ENCODE measurements at places on chromosomes 5 and 9.

DNA sequence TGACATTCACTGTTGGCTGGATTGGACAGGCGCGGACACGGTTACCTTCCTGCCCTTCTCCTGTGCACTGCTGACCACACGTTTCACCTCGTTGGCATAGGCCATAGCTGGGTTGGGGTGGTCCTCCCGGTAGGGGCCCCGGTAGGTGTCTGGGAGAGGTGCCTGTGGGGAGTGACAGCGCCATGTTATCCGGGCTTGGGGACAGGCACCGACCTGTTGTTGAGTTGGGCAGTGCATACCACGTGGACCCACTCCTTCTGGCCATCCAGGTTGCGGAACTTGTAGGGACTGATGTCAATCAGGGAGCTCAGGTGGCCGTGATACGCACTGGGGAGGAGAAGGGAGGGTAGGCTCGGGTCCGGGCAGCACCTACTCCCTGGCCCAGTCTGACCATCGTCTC lies 8.2 kb downstream of the PHYKPL start:
- DNase-seq, result no peak

DNA sequence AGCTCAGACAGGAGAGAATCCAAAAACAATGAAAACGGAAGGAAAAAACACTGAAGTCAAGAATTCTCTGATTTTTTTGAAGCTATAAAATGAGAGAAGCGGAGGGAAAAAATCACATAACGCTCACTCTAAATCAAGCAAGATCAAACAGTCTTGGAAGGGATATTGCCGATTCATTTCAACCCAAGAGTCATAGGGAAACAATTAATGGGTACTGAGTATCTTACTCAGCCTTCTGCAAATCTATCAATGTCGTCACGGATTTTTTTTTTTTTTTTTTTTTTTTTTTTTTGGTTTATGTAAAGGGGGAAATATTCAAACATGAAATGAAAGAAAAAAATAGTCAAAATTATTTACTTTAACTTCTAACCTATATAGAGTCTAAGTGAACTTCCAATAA lies 9.5 kb downstream of the MEF2C start:
- no peak for DNase-seq

GRCh38 chr9:134221273-134222017 lies 57.1 kb upstream of the RNU6ATAC start:
- no peak for DNase-seq

DNA sequence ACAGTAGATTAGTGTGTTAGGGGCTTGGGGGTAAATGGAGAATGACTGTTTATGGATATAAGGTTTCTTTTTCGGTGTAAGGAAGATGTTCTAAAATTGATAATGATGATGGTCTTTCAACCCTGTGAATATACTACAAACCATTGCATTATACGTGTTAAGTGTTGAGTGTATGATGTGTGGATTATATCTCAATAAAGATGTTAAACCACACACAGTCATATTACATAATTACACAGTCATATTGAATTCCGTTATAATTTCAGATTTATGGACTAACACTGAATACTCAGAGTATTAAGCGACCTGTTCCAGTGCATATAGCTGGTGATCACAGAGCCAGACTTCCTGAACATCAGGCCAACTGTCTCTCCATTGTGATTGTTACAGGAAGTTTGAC lies 68.1 kb downstream of the F2RL2 start:
- DNase-seq, result no peak

DNA sequence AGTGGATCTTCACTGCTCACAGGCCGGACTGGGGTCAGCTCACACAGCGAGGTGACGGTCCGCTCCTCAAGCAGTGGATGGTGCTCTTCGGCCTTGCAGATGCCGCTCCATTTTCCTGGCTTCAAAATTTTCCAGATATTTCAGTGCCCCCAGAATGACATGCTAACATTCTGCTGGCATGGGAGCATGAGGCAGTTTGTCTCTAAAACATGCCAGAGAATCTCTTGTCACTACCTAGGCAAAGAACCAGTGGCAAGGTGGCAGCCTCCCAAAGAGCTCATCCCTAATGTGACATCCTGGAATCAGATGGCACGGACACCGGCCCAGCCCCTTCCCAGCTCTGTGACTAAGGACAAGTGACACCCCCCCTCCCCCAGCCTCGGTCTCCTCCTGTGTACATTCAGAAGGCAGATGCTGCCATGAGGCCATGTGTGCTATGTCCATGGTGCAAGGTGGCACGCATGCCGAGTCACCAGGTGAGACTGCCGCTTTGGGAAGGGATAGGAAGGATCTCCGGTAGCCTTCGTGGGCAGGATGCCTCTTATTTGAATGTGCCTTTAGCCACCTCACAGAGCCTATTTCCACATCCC lies 2.7 kb downstream of the S1PR3 start:
- DNase-seq, result no peak

DNA sequence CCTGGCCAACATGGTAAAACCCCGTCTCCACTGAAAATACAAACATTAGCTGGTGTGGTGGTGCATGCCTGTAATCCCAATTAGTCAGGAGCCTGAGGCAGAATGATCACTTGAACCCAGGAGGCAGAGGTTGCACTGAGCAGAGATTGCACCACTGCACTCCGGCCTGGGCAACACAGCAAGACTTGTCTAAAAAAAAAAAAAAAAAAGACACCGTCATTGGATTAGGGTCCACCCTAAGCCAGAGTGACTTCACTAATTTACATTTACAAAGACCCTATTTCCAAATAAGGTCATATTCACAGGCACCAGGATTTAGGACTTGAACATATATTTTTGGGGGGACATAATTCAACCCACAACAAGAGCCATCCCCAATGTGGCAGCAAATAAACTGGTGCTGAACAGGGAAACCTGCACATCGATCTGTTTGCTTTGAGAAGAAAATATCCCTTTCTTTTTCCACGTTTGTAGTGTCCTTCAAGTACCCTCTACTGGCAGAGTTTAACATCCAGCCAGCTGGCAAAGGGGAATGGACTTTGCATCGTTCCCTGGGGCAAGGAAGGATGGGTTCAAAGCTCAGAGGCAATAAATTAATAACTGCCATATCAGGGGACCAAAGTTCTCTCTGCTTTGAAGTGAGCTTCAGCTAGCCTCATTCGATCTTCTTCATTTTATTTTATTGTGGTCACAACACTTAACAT lies 3.7 kb upstream of the DNAJC25 start:
- no peak for DNase-seq

GRCh38 chr5:129110742-129111141 lies 16.2 kb downstream of the ISOC1 start:
- DNase-seq, result no peak

GRCh38 chr9:128160603-128160987 lies 530 bp downstream of the BBLN start:
- peak; percentile 18 for DNase-seq

- no peak for DNase-seq
Measured at GRCh38 chr5:119418606-119419100, 33.6 kb upstream of the HSD17B4 start.

DNA sequence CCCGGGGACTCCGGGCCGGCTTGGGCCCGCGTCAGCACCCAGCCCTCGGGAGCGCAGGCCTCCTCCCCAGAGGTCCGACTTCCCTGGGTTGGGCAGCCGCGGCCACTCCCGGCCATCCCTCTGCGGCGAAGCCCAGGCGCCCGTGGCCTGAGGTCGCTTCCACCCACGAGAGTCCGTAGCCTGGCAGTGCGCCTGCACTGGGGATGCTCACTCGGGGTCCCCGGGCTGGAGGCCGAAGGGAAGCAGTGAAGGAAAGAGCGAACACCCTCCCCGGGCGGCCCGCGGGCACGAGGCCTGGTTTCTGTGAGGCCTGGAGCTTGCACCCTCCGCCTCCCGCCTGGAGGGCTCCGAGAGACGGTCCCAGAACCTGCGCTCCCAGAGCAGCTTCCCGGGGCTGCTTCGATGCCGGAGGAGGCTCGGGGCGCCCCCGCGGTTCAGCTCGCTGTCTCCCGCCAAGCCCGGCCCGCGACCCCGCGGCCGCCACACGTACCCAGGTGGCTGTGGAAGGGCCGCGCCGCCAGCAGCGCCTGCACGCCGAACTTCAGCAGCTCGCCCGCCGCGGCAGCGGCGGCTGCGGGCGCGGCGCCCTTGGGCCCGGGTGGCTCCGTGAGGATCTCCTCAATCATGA lies 607 bp downstream of the BARX1 start:
- no peak for DNase-seq

DNA sequence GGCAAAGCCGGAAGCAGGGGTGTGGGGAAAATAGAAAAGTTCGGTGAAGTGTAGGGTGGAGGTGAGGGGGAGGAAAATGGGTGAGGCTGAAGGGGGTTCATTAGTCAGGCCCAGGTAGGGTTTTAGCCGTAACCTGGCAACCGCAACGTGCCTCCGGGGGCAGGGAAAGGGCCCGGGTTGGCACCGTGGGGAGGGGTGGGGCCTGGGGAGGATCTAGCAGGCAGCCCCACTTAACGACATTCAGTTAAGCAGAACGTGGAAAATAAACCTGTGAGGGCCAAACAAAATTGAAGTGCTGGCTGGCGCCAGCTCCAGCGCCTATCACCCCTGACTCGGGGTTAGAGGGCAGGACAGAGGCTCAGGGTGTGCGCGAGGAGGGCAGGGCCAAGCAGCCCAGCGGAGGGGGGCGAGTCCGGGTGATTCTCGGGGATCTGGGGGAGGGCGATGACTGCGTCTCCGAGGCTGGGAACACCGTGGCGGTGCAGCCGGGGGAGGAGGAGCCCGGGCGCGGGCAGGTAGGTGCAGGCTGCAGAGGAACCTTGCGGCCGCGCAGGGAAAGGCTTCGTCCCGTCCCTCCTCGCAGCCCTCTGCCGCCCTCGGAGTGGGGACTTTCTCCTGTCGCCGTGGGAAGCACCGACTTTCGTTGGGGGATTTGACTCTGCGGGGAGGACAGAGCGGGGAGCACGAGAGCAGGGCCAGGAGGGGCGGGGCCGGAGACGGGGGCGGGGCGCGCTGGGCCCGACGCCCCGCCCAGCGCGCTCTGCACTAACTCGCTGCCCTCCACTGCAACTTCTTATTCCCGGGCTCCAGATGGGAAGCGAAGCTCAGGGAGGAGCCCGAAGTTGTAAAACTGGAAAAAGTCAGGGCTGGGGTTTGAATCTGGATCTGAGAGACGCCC lies 5.1 kb downstream of the RGS14 start:
- DNase-seq, result peak; percentile 37
